ENCODE measurements at places on chromosomes 7 and 10. TPM values are rescaled to one million over a fixed set of nuclear protein-coding genes. Genes with fewer than 3 reads are reported as not detected.

Gene CC2D2B
- total RNA-seq, result not detected

Gene CUZD1
- 1.4 TPM for total RNA-seq

Gene SAMD9L
- total RNA-seq, result 0.47 TPM

Gene DPP6
- not detected for total RNA-seq

Gene FAM241B
- 20.1 TPM for total RNA-seq

Gene SRGN
- total RNA-seq, result 63.6 TPM

Gene RSPH10B2
- total RNA-seq, result not detected

Gene C10orf62
- total RNA-seq, result 0.12 TPM

Gene PHKG1
- 0.41 TPM for total RNA-seq

Gene FGL2
- total RNA-seq, result not detected

Gene PIP4K2A
- 25.2 TPM for total RNA-seq

Gene IDI2
- not detected for total RNA-seq

Gene CUL2
- 24.2 TPM for total RNA-seq

Gene ANKRD2
- 2.5 TPM for total RNA-seq

Gene ANXA8
- total RNA-seq, result 33.2 TPM

Gene ZNF853
- 1.9 TPM for total RNA-seq

Gene ANKIB1
- total RNA-seq, result 16.6 TPM

Gene MRLN
- total RNA-seq, result not detected

Gene PAOX
- total RNA-seq, result 0.92 TPM

Gene FBXL13
- 0.30 TPM for total RNA-seq

Gene NEBL
- 3.9 TPM for total RNA-seq

Gene EPHA1
- not detected for total RNA-seq

Gene EGR2
- 0.28 TPM for total RNA-seq

Gene ADAMTS14
- 0.12 TPM for total RNA-seq

Gene ATP6V1F
- total RNA-seq, result 244 TPM

Gene SCART1
- 0.26 TPM for total RNA-seq

Gene PEX1
- total RNA-seq, result 5.2 TPM

All from A549 treated with CpdA at 1 μM for 4 hours (cell line).